ENCODE measurements at places on chromosomes 11 and 22.

GRCh38 chr11:119491753-119492510 is 69.0 kb upstream of the THY1 start:
- peak; percentile 35 for DNase-seq

DNA sequence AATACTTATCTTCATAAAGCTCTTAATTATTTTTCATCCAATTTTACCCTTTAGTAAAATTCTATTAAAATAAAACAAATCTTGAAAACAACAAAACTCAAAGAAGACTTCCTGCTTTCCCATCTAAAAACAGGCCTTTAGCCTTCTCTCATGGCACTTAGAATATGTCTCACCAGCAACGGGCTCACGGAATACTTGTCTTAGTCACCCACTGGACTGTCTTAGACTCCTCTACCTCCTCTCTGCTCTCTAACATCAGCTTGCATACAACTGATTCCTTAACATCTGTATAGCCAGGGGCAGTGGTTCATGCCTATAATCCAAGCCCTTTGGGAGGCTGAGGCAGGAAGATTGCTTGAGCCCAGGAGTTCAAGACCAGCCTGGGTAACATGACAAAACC is 13.7 kb downstream of the HPS5 start:
- DNase-seq, result no peak

DNA sequence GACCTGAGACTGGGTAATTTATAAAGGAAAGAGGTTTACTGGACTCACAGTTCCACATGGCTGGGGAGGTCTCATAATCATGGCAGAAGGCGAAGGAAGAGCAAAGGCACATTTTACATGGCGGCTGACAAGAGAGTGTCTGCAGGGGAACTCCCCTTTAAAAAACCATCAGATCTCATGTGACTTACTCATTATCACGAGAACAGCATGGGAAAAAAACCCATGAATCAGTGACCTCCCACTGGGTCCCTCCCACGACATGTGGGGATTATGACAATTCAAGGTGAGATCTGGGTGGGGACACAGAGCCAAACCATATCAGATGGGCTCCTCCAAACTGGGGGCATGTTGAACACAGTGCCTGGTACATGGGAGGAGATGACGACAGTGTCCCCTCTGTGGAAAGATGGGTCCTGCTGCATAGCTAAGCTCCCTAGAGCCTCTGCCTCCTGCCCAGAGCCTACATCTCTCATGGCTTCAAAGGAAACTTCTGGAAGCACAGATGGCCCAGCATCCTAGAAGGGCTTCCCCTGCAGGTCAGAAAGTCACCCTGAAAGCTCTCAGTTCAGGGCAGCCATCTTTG is 46.1 kb downstream of the MYEOV start:
- no peak for DNase-seq

GRCh38 chr11:33877038-33877437 is 14.8 kb downstream of the LMO2 start:
- no peak for DNase-seq

DNA sequence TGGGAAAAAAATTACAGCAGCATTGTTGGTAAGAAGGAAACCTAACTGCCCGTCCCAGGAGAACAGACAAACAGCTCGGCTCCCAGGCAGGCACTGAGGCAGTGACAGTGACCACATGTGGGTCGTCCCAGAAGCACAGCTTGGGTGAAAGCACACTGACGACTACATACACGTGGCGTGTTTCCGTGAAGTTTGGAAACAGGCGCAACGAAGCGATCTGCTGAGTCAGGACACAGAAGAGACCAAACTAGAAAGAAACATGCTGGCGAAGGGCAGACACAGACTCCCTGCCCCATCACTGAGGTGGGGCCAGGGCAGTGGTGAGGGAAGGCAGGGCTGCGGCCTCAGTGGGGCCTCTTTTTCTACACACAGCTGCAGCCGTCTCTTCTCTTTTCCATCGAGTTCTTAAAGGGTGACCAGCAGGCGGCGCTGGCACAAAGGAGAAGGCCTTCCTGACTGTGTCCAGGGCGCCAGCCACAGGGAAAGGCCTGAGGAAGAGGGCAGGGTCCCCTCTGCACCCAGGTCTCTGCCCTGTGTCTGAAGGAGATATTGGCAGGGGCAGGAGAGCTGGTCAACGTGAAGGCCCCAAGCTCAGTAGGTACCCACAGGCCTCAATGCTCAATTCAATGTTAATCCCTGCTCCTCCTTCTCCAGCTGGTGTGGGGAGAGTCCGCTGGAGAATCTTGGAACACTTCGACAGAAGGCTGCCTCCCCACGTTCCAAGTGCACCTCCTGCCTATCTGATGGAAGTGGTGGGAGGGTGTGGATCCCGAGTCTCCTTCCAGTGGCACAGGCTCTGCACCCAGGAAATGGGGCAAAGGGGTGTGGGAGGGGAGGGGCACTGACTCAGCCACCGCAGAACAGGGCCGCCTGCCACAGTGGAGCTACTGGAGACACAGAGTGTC is 19.9 kb downstream of the CARS1 start:
- peak; percentile 3 for DNase-seq

GRCh38 chr11:79973721-79974617 is 533.1 kb upstream of the TENM4 start:
- no peak for DNase-seq

DNA sequence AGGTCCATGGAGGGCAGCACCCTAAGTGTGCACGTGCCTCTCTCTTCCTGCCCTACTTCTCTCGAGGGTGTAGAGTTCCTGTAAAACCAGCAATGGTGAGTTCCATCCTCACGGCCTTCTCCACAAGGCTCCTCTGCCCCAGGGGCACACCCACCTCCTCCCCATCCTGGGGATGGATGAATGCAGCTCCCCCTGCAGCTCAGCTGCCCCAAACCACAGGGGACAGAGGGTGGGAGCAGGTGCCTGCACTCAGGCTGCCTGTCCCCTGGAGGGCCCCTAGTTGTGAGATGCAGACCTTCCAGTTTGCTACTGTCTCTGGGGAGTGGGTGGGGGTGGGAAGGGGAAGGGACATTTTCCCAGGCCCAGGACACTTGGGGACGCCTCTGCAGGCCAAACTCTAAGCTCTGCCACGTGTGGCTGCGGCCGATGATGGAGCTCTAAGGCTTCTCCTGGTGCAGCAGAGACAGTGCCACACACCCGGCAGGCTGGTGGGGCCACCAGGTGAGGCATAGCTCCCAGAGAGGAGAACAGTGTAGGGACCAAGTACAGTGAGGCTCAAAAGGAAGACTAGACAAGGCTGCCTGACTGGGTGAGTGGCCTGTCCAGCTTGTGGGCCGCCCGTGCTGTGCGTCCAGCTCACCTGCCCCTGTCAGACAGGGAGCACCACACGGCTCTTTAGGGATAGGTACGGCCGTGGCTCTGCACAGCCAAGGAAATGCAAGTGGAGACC is 540.9 kb downstream of the TBC1D22A start:
- no peak for DNase-seq

DNA sequence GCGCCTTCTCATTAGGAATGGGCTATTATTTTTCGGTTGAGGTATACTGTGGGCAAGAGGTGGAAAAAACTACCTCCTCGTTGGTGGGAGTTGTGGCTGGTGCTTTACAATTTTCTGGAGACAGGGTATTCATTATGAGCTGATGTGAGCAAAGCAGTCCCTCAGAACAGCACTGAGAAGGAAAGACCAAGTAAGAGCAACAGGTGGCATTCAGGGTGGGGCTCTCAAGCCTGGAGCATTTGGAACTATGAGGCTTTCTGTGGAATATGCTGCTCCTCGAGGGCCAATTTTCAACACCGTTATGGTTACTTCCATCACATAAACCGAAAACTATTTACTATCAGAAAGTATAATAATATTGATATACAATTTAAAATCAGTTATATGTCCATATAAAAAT is 3.7 kb downstream of the SNX19 start:
- DNase-seq, result no peak

DNA sequence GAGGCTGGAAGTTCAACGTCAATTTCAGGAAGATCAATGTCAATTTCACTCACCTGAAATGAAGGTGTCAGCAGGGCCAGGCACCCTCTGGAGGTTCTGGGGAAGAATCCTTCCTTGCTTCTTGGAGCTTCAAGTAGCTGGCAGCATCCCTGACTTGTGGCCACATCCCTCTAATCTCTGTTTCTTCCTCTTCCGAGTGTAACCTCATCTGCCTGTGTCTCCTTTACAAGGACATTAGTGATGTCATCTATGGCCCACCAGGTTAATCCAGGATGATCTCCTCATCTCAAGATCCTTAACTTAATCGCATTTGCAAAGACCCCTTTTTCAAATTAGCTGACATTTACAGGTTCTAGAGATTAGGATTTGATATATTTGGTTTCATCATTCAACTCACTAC is 240.8 kb upstream of the MTNR1B start:
- DNase-seq, result no peak

DNA sequence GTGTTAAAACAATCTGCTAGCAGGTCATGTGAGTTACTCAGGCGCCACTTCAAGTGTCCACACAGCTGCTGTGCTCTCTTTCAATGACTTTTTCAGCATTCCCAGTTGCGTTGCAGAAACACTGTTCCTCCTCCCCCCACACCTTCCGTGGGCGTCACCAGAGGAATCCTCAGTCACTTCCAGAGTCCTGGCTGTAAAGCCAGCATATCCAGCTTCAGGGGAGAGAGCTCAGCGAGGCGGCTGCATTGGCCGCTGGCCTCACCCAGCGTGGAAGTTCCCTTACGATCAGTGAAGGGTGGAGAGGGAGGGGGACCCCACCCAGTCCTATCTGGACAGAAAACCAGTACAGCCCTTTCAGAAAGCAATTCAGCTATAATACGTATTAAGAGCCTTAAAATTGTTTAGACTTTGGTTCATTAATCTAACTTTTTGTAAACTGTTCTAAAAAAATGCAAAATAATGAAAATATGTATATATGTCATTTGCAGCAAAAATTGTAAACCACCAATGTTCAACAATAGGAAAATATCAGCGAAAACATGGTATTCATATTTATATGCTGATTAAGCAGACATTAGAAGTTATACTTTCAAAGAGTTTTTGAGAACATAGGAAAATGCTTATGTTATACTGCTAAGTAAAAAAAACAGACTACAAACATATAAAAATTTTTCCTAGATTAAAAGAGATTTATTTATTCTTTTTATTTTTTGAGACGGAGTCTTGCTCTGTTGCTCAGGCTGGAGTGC is 2.8 kb upstream of the ANO9 start:
- DNase-seq, result peak; percentile 54

DNA sequence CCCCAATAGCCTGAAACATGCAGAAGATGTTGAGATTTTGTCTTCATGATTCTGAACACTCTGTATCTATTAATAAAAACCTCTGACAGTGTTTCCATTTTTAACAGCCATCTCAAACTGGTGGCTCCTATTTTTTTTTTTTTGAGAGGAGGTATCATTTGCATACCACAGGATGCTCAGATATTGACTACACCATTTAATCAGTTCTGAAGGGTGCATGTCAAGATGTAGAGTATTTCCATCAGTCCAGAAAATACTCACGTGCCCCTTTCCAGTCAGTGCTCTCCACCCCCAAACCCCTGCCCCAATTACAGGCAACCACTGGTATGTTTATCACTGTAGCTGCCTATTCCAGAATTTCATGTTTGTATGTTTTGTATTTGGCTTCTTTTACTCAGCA is 85.3 kb upstream of the SORL1-AS1 start:
- DNase-seq, result no peak

DNA sequence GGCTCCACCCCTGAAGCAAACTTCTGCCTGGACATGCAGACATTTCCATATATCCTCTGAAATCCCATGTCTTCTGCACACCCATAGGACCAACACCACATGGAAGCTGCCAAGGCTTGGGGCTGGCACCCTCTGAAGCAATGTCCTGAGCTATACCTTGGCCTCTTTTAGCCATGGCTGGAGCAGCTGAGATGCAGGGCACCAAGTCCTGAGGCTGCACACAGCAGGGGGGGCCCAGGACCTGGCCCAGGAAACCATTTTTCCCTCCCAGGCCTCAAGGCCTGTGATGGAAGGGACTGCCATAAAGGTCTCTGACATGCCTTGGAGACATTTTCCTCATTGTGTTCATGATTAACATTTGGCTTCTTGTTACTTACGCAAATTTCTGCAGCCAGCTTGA is 34.5 kb downstream of the SYT9 start:
- DNase-seq, result no peak

DNA sequence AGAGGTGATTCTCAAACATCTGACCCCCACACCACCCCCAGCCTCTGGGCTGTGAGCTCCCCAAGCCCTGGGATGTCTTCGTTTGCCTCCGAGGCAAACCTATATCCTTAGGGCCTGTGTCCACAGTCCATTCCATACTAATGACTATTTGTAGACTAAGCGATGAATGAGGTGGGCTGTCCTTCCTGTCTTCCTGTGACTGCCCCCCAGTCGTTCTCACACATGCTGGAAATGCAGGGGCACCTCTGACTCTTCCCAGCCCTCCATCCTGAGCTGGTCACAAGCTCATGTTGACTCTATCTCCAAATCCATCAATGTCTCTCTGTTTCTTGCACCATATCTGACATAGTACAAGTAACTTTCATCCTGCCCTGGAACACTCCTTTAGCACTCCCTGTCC is 4.8 kb downstream of the ATG16L2 start:
- DNase-seq, result no peak

- no peak for DNase-seq
These were observed 278.2 kb downstream of the DLG2 start for GRCh38 chr11:85348945-85349344.

GRCh38 chr22:47818496-47818895 is 1056.0 kb downstream of the TBC1D22A start:
- no peak for DNase-seq

GRCh38 chr11:120108154-120108784 is 29.6 kb downstream of the TRIM29 start:
- peak; percentile 47 for DNase-seq

GRCh38 chr11:9619004-9619403 is 44.9 kb upstream of the SWAP70 start:
- DNase-seq, result no peak

GRCh38 chr11:90476442-90477007 is 253.7 kb upstream of the CHORDC1 start:
- no peak for DNase-seq

- DNase-seq, result no peak
These were observed 90.8 kb upstream of the KCNQ1OT1 start for GRCh38 chr11:2790568-2790921.

GRCh38 chr11:127205688-127206217 is 205.2 kb upstream of the KIRREL3 start:
- no peak for DNase-seq

DNA sequence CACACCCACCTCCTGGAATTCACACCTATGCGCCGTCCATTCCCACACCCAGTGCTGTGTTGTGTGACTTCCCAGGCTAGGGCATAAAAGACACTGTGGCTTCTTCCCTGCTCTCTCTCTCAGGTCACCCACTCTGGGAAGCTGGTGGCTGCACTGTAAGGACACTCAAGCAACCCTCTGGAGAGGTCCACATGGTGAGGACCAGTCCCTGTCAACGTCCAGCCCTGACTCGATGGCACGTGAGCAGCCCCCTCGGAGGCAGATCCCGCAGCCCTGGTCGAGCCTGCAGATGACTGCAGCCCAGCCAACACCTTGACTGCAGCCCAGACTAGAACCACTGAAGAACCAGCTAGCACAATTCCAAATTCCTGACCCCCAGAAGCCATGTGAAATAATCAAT is 16.2 kb downstream of the CBX7 start:
- no peak for DNase-seq

- DNase-seq, result no peak
These were observed 887.5 kb downstream of the NTM start for GRCh38 chr11:132257871-132258270.

- no peak for DNase-seq
These were observed 213.6 kb downstream of the DBX1 start for GRCh38 chr11:19946681-19947080.

All from NCI-H2171 treated with DMSO at 0.1 percent for 48 hours (cell line).